AG04449 (cell line): ENCODE measurements at places on chromosomes 4 and X.

DNA sequence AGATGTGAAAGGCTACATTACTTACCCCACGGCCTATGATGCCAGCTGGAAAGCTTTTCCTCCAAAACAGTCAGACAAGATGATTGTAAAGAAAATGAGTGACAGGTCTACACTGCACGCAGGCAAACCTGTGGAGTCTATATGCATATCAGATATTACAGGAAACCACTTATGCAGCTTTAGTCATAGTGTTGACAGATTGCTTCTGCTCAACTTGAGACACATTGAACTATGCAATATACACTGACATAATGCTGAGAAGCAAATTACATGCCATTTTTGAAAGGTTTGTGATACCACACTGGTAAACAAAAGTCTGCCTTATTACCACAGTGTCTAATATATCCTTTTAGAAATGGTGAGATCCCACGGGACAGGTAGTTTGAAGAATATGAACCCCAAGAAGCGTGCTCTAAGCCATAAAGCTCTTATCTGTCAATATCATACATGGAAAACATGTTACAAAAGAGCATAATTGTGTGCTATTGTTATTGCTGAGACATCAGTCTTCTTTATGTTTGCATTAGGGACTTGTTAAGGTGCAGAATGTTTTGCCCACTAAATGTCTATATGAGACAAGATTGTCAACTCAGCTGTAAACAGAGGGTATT, 1835.8 kb upstream of the TENM3 start:
- no peak for DNase-seq

DNA sequence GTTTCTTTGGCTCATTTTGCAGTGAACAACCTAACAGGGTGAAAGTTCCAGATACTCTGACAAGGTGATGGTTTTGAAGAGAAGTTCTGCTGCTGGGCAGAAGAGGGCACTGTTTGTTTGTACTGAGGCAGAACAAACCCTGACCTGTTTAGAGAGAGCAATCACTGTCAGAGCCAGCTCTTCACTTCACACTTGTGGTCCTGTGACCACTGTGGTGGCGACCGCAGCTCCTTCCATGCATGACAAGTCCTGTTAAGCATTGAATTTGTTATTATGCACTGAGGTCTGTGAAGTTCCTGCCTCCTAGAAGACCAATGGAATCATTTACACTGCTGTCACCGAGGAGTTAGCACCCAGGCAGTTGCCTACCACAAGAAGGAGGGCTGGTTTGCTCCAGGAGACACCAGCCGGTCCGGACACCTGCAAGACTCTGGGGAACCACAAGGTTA, 86.6 kb downstream of the ZNF330 start:
- peak; percentile 29 for DNase-seq

DNA sequence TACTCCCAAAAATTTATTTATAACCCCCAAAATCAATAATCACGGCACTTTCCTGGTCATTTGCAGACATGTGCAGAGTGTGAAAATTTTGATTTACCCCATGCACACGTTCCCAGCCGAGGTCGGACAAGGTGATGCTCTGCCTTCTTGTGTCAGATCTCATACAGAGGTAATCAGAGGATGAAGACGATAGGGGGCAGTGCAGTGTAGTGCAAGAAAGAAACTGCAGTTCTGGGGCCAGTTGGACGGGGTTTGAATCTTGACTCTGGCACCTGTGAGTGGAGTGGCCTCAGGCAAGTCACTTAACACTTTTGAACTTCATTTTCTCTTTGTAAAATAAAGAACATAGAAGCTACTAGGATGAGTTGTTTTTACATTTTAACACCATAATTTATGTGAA, 88.4 kb downstream of the FRMPD3 start:
- DNase-seq = no peak

DNA sequence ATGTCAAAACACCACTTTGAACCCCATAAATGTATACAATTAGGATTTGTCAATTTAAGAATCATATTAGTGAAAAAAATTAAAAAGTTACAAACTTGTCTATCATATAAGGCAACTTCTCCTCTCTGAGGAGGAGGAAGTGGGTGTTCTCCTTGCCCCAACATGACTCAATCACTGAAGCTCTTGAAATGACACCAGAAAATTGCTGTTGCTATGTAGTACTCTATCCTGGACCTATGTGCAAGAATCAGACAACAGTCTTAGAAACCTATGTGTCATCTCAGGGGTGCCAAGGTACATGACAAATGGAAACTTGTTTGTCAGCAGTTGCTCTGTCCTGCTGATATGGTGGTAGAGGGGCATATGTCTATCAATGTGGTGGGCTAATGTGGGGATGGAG, 47.7 kb downstream of the HMGB3 start:
- no peak for DNase-seq

- no peak for DNase-seq
Measured at GRCh38 chr4:152999346-153000075, 63.4 kb downstream of the FHDC1 start.

DNA sequence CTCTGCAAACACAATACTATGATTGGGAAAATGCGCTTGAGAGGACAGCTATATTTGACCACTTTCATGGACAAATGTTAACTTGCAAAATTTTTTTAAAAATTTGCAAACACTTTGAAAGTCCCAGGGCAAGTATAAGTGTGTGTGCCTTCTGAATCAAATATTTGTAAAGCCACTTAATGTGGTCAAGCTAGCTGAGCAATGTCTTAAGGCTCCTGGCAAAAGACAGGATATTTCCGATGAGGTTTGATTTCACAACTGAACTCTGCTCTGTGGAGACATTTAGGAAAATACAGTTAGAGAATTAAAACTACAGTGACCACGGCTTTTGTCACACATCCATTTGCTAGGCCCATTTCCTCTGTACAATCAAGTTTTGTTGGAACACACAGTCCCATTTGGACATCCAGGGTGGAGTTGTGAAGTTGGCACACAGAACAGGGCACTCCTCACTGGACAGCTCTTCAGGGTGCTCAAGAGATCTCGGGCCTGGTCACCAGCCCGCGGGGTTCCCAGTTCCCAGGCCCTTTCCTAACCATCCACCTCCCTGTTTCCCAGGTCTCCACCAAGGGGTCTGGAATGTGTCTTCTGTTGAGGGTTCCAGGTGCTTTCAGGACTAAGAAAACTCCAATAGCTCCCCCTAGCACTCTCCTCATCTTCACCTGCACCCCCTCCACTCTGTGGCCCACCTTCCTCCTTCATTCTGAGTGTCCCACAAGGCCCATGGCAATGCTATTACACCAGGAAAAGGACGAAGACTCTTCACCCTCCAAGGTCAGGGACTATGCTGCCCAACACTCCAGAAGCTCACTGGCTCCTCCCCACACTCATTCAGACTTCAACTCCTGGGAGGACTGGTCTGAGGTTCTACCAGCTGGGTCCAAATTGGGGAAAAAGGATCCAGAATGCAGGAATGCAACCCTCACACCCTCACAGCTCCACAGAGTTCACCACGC, 41.9 kb downstream of the XAGE2 start:
- DNase-seq = no peak
